ENCODE measurements at places on chromosomes 16 and 17.

DNA sequence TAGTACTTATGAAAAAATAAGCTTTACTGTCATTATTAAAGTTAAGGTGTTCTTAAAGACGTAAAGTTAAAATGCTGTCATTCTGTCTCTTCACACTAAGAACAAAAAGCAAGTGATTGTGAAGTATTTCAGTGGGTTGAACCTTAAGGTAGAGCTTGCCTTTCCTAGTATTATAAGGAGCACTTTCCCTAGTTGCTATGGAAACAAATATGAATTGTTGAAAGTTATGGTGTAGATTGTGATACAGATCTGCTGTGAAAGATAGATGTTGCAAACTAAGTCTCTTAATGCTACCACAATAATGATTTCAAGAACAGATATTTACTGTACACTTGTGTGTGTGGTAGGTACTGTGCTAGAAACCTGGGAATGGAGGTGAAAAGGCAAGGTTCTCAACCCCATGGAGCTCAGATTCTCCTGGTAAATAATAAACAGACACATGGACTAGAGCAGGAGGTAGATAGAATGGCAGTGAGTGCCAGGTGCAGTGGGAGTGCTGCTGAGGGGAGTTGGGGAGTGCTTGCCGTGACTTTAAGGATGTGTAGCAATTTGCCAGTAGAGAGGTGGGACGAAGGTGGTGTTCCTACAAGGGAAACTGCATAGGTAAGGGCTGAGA is 34.7 kb downstream of the MRTFB start:
- no peak for DNase-seq

DNA sequence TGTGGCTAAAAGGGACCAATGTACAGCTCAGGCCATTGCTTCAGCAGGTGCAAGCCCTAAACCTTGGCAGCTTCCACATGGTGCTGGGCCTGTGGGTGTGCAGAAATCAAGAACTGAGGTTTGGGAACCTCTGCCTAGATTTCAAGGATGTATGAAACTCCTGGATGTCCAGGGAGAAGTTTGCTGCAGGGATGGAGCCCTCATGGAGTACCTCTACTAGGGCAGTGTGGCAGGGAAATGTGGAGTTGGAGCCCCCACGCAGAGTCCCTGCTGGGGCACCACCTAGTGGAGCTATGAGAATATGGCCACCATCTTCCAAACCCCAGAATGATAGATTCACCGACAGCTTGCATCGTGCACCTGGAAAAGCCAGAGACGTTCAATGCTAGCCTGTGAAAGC is 13.0 kb downstream of the EFCAB5 start:
- DNase-seq: no peak

DNA sequence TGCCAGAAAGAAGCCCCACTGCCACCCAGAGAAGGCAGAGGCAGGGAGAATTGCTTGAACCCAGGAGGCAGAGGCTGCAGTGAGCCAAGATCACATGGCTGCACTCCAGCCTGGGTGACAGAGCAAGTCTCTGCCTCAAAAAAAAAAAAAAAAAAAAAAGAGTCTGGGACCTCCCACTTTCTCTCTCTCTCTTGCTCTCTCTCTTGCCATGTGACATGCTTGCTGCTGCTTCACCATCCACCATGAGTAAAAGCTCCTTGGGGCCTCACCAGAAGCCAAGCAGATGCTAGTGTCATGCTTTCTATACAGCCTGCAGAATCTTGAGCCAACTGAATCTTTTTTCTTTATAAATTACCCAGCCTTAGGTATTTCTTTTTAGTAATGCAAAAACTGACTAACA is 21.5 kb upstream of the SRSF1 start:
- DNase-seq: no peak

DNA sequence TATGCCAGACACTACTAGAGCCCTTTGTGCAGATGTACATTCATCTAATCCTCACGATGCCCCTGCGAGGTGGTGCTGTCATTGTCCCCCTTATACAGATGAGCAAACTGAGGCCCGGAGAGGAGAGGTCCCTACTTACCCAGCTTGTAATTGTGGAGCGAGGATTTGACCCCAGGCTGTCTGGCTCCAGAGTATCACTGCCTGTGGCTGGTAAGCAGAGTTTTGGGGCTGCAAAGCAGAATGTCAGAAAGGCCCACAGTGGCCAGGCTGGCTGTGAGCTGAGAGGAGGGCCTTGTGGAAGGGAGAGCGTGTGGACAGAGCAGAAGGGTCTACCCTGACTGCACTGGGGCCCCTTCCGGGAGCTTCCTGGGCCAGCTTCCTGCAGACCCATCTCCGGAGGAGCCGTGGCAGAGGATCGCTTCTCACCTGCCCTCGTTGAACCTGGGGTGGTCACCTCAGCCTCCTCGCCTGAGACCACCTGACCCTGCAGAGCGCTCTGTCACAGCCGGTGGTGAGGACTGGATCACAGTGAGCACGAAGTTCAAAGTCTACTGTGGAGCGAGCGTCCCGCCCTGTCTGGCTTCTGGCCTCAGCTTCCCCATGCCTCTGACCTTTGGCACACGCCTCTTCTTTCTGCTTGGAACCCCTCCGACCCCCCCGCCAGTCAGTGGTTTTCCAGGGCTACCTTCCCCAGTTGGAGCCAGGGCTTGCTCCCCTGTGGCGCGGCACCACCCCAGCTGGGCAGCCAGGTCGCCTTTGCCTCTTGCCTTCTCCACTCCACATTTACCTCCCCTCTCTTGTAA is 12.1 kb downstream of the CMIP start:
- no peak for DNase-seq

DNA sequence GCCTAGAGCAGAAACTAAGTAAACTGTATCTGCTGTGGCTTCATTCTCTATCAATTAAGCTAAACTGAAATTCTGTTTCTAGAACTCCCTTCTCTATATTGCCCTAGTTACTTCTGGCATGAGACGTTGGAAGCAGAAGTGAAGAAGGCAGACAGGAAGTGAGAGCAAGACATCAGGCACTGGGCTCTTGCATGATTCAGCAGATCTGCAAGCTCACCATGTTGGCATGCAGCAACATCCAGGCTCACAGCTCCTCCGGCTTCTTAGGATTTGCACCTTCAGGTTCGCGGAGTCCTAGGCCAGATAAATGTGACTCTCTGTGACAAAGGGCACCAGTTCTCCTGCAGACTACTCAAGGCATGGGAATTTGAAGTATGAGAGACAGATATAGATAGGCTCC is 148.3 kb downstream of the CDH8 start:
- no peak for DNase-seq

- no peak for DNase-seq
These were observed 123.9 kb downstream of the PRKCB start for GRCh38 chr16:23959752-23960072.

DNA sequence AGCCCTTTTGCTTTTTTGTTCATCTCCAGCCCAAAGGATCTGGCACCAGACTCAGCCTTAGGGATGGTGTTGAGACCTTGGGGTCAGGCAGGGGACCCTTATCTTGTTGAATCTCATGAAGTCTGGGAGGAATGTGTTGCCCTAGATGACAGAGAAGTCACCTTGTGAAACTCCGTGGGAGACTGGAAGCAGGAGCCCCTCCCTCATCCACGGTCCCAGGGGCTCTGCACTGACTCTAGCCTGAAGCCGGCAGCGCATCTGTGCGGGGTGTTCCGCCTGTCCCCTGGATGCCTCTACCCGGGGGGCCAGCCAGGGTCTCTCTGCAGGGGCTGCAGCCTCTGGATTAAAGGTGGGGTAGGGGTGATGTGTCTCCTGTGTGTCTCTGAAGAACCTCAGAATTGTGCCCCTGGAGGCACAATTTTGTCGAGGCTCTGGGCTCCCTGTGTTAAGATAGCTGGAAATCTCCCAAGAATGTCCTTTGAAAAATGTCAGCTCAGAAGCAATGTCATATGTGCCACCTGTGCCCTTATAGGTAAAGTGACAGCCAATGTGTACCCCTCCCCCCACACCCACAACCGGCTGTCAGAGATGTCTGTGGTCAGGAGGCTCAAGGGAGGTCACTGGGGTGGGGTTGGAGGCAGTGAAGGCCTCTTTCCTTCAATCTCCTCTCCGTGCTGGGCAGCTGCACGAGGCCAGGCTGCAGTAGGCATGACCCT is 32.1 kb upstream of the CDC42EP4 start:
- DNase-seq: no peak

- DNase-seq: no peak
These were observed 7.3 kb downstream of the SPATA2L start for GRCh38 chr16:89693931-89694783.

GRCh38 chr17:63515426-63515825 is 7.7 kb upstream of the KCNH6 start:
- no peak for DNase-seq

- DNase-seq: no peak
These were observed 7.1 kb upstream of the TMC5 start for GRCh38 chr16:19410435-19411171.

DNA sequence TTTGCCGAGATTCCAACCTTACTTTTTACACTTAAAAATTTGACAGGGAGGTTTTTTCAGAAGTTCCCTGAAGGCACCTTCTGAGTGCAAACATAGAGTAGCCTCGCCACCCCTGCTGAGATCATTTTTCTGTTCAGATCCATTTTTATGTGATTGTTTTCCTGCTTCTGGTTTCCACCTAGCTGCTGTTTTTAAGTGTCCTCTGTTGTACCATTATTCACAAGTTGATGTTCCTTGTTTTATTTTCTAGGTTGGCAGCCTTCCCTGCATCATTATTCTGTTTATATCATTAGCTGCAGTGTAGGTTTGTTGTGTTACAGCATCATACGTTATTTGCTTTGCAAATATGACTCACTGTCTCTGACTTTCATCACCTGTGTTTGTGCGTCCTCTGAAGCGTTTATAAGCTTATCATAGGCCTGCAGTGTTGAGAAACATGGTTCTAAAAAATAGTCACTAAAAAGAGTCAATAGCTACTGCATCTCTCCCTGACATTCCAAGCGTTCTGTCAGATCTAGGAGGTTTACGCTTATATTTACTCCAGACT is 116.9 kb upstream of the CLEC3A start:
- no peak for DNase-seq

- no peak for DNase-seq
These were observed 261.8 kb upstream of the PSMD7 start for GRCh38 chr16:74034862-74035261.

DNA sequence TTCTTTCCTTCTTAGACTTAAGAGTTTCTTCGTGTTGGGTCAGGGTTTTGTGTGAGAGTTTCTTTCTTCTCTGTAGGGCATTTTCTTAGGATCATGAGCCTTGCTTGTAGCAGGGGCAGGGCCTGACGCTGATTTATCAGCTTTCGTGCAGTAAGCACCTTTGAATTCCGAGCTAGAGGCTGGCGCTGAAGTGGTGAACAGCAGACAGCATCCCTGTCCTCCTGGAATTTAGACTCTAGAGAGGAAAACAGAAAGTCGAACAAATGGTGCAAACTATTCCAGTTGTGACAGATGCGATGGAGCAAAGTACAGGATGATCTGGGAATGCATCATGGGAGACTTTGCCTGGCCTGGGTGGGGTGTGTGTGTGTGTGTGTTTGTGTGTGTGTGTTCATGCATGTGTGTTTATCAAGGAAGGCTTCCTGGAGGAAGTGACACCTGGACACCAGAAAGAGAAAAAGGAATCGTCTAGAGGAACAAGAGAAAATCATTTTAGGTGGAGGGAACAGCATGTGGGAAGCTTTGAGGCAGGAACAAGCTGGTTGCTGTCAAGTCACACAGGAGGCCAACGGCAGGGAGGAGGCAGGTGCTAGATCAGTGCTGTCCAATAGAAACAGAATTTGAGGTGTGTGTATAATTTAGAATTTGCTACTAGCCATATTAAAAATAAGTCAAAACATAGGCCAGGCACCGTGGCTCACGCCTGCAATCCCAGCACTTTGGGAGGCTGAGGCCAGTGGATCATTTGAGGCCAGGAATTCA is 60.2 kb downstream of the WWP2 start:
- DNase-seq: no peak

- no peak for DNase-seq
These were observed 376.4 kb downstream of the SLC39A11 start for GRCh38 chr17:72715906-72716572.

GRCh38 chr17:3911271-3912053 is 4.8 kb downstream of the P2RX1 start:
- peak; percentile 76 for DNase-seq

- no peak for DNase-seq
These were observed 36.3 kb downstream of the MARF1 start for GRCh38 chr16:15606518-15607220.

DNA sequence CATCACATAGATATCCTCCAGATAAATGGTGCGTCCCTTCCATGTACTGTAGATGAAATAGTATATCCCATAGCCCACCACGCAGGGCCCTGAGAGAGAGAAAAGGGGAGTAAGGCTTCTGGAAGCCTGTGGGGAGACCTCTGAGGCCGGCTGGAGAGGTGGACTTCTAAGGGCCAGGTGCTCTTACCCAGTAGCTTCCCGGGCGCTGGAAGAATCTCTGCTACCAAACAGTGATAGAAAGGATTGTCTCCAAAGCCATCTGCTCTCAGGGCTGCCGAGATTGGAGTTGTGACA is 718 bp downstream of the SAT2 start:
- DNase-seq: no peak

- no peak for DNase-seq
These were observed 30.2 kb downstream of the TPSG1 start for GRCh38 chr16:1194665-1195392.

GRCh38 chr16:80896776-80897175 is 92.4 kb upstream of the CDYL2 start:
- DNase-seq: no peak

DNA sequence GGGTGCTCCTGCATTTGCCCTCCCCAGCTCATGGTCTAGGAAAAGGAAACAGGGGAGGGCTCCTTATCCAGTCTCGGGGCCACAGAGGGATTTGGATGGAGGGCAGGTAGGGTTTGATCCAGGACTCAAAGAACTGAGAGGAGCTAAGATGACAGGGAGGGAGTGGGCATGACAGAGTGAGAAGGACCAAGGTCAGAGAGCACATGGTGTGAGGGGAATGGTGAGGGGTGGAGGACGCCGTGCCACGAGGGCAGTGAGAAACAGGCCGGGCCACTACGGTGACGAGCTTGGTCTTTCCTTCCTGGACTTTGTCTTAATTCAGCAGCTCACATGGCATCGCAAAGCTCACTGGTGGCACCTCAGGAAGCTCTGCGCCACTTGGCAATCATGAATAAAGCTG is 35.2 kb downstream of the IRF8 start:
- no peak for DNase-seq
